ENCODE measurements at places on chromosomes 4 and X.
A peak's percentile ranks its signal among the peaks of the same experiment; 100 is the strongest.

GRCh38 chr4:6548882-6549230 is 26.1 kb upstream of the MAN2B2 start:
- DNase-seq = no peak

DNA sequence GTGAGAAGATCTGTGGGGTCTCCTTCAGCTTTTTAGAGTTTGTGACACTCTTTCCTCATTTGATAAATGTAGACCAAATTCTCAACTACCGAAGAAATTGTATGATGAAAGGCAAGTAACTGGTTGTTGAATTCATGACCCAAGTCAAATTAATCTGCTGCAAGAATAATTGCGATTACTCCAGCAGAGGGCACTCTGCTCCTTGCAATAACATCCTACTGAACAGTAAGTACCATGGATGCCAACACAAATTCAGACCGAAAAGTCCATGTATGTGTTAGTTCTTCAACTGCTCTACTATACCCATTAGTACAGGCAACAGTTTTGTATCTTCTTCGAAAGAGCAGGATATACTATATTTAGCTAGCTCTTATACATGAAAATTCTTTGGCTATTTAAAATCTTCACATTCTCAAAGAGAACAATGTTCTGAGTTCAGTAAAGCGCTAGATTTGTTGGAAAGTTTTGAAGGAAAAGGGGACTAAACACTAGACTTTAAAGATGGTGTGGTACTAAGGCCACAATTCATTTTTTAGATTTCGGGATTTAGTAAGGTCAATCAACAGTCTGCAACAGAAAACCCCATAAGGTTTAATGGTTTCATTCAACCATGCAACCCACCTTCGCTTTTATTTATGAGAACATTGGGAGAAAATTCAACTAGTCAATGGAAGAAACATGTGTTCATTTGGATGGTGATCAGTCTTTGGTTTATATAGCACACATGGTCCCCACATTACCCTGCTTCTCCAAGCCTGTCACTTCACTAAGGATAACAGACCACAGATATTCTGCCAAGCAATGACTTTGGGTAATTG is 105.4 kb upstream of the TBC1D9 start:
- DNase-seq = peak; percentile 89

DNA sequence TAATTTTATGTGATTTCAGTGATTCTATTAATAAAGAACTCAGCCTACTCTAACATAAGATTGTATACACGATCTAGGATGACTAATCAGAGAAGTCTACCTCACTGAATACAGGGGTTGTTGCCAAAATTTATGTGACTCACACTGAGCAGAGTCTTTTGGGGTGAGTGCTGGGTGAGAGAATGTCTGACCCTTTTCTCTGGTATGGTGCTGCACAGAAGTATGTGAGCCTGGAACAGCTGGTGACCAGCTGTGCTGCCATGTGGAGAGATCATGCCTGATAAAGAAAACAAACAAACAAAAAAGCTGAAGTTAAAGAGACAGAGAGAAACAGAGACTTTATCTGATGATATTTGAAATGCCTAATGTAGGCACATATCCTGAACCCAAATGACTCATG is 618.1 kb upstream of the GRIA3 start:
- no peak for DNase-seq

GRCh38 chrX:17767734-17768133 is 30.4 kb downstream of the SCML1 start:
- peak; percentile 37 for DNase-seq

DNA sequence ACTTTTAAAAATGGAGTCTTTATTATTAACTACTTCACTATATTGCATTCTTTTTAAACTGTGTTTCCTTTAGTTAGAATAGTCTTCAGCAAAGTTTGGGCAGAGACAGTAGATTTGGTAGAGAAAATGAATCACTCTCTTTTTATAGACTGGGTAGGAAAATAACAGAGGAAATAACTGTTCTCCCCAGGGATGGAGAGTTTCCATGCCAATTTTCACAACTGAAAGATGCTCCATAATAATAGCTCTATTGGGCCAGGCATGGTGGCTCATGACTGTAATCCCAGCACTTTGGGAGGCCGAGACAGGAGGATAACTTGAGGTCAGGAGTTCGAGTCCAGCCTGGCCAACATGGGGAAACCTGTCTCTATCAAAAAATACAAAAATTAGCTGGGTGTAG is 13.1 kb downstream of the HSD17B13 start:
- no peak for DNase-seq

DNA sequence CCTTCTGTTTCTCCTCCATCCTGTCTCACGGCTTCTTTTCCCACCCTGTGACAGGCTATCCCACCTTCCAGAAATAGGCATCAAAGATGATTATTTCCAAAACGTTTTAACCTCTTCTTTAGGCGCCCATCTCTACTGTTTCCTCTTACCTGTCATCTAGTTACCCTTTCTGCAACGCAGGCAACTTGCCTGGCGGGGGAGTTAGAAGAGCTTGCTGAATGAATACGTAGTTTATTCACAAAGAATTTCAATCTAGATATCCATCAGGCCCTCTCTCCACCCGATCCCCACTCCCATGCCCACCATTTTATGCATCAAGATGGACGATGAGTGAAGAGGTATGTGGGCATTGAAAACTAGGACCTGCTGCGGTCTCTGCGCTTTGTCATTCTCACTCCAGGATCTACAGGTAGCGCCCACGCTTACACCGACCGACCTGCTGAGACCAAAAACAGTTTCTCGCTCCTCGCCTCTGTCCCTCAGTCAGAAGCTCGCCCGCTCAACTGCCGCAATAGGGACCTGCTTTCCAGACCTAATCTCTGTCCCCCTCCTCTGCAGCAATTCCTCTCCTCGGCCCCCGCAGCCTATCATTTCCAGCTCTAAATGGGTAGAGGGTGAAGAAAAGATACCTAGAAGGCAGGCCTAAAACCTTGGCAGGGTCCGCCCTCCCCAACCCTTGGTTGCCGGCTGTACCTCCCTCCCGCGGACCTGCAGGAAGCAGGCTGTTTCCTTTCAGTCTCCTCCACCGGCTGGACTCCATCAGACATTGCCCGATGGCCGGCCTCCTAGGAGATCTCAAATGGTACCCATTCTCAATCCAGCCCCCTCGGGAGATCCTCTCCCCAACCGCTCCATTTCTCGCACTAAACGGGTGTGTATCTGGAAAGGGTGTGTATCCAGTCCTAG is 624 bp downstream of the BEX5 start:
- DNase-seq = no peak

GRCh38 chr4:109177096-109177810 is 125.2 kb downstream of the COL25A1 start:
- no peak for DNase-seq

DNA sequence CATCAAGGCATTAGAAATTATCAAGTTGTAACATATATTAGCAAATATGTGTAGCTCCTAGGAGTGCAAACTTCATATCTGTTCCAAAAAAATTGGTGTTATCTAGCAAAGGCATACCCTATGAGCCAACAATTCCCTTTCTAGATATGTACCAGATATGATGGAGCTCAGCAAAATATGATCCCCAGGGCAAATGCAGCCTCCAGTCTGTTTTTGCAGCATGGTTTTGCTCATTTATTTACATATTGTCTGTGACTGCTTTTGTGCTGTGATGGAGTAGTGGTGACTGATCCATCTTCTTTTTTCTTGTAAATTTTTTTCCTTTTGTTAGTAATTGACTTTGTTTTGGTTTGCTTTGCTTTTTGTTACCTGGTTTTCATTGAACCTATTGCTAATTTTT is 41.0 kb downstream of the CEP135 start:
- DNase-seq = peak; percentile 71
